ENCODE measurements at places on chromosomes 6 and 20. TPM values are rescaled to one million over a fixed set of nuclear protein-coding genes. Genes with fewer than 3 reads are reported as not detected.

Gene DDO
- total RNA-seq = 4.6 TPM

DNA sequence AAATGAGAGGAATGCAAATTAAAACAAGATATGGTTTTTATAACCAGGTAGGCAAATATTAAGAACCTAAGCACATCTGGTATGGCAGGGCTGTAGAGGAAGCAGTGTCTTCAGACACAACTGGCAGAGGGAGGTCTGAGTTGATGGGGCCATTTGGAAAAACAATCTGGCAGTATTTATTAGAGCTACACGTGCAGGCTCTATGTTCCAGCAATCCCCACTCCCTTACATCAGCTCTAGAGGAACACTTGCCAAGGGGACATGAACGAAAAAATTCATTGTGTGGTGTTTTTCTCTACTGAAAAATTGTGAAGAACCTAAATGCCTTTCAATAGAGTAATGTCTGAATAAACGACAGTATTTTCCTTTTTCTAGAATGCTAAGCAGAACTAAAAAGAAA, 111.6 kb upstream of the EDN1 start:
- no peak for DNase-seq

GRCh38 chr20:10179574-10180298, 38.9 kb upstream of the SNAP25 start:
- no peak for DNase-seq

DNA sequence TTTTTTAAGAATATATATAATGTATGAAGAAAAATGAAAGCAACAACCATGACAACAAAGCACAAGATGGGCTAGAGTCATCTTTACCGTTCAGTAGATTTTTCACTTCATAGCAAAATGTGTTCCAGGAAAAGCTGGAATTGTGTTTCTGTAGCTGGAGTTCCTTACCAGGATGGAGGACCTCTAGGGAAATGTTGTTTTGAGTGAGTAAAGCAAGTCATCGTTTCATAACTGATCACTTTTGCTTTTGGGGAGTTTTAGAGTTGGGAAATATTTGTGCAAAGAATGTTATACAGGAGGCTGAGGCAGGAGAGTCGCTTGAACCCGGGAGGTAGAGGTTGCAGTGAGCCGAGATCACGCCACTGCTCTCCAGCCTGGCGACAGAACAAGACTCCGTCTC, 151.6 kb downstream of the SASH1 start:
- DNase-seq = no peak

DNA sequence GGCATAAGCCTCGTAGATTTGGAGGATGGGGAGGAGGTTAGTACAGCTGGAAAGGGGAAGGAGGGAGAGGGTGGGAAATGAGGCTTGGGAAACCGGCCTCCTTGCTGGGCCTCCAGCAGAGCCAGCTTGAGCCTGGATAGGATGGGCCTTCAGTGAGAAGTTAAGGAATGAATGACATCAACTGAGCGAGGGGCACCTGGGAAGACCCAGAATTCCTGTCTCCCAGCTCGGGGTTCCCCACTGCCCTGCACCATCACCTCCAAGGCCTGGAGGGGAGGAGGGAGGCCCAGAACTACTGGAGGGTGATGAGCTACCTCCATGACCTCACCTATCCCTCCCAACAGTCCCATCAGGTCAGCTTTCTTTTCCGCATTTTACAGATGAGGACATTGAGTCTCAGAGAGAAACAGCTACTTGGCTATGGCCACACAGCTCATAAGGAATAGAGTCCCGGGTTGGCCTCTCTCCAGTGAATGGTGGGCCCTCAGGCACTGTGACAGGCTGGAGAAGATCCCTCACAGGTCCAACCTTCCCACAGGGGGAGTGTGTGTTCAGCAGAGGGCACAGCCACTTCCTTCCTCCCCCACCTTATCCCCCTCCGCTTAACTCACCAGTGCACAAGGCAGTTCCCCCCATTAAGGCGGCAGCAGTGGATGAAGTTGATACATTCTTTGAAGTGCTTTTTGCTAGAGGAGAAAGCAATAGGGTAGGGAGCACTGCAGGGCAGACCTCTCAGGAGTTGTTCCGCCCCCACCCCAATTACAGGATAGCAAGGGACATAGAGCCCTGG, 6.8 kb downstream of the DUSP15 start:
- DNase-seq = no peak

- no peak for DNase-seq
Observed at GRCh38 chr6:16397623-16398022, 159.2 kb downstream of the GMPR start.

Gene SIRPB1
- 1.9 TPM for total RNA-seq

DNA sequence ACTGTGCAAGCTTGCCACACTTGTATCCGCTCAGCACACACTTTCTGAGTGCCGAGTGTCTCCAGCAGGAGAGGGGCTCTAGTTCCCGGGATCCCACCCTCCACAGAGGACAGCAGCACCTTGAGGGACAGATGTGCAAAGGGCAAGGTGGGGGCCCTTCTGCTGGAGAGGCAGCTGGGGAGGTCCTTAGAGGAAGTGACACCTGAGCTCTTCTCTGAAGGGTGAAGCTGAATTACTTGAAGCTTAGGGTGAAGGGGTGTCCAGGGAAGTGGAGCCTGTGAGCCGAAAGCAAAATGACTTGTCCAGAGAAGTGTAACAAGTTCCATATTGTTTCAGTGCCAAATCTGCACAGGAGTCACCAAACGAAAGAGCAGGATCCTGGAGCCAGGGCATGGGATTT, 136.3 kb upstream of the DUSP22 start:
- DNase-seq = no peak
